IPS DF 19.7 (cell line): ENCODE measurements at places on chromosomes 2 and 18.
A peak's percentile ranks its signal among the peaks of the same experiment; 100 is the strongest.

- DNase-seq: no peak
Measured at GRCh38 chr2:188024811-188025210, 266.9 kb upstream of the GULP1 start.

- no peak for DNase-seq
Measured at GRCh38 chr2:84963692-84964405, 7.1 kb upstream of the KCMF1 start.

DNA sequence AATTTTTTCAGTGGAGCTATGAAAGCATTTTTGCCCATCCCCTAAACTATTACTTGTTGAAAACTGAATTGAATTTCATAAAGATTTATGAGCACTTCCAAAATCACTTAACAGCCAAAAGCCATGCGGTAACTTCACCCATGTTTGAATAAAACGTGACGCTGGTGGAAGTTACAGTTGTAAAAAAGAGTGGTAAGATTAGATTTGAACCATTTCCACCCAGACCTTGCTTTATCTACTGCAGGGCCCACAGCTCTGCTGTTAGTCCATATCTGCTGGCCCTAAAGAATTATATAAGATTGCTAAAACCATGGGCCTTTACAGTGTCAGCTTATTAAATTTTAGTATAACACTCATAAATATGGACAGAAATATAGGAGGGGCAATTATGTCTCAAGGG, 15.5 kb upstream of the ITGA4 start:
- DNase-seq: no peak

DNA sequence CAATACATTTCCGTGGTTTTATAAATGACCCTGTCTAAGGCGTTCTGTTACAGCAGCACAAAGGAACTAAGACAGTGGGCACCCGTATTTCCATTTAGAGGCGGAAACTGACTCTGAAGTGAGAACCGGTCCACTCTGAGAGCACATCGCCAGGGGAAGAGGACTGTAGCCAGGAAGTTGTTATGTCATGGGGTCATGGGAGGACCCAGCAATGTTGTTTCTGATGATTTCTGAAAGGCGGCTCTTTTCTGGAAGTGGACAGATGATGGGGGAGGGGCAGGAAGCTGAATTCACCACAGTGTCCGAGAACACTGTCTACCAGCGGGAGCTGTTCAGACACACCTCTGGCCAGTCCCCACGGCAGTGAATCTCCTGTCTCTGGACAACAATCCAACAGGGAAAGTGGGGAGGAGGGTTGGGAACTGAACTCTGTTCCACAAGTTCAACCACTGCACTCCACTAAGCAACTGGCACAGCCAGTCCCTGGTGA, 2.1 kb upstream of the LRRFIP1 start:
- DNase-seq: no peak

GRCh38 chr2:85873679-85874078, 15.1 kb downstream of the ST3GAL5 start:
- DNase-seq: no peak

- no peak for DNase-seq
Measured at GRCh38 chr2:226411727-226412360, 387.8 kb downstream of the IRS1 start.

DNA sequence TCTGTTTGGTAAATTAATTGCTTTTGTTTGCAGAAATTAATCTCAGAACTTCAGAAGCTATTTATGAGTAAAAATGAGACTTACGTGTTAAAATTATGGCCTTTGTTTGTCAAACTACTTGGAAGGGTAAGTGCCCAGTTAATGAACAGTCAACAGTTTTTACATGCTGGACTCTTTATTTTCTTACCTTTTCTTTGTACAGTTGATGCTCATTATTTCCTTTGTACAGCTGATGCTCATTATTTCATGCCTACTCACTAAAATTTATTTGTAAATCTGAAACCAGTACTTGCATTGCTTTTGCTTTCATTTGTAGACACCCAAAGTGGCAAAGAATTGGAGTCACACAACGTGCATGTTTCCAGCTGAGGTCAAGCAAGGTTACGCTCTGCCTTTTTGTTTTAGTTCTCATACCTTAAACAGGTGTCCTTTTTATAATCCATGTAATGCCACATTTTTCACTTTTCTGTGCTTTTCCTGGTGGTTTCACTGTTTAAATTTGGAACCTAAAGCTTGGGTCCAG, 13.3 kb downstream of the RIF1 start:
- no peak for DNase-seq

DNA sequence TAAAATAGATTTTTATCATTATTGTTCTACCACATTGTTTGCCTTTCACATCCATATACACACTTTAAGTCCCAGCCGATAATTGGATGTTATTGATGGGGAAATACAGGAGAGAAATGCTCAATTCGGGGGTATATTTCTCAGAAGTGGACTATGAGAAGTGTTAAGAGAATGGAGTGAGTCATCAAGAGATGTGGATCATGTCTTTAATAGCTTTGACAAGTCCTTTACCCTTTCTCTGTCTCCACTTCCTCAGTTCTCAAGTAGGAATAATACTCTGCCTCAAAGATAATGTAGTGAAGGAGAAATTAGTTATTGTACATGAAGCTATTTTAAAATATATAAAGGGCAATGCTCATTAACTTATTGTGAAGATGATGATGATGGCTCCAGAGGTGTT, 1017.6 kb upstream of the PIK3C3 start:
- no peak for DNase-seq

DNA sequence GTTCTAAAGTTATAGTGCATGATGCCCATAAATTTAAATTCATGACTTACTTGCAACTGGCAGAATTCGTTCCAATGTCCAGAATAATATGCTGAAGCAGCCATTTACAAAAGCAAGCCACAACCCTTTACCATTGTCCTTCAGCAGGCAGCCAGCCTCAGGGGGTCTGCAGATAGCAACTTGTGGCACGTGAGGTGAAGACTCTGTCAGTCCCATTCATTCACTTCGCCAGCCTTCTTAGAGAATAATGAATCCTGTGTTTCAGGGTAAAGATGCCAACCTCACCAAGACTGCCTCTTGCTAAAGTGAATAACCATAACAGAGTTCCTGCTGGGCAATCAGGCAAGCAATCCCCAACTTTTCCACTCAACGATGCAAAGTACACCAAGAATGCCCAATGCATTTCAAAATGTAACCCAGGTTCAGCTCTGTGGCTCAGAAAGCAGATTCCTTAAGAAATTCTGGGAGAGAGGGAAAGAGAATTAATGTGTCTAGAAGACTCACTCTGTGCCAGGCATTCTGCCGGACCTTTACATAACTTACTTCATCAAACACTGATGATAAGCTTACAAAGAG, 315.4 kb downstream of the NCKAP5 start:
- DNase-seq: no peak

DNA sequence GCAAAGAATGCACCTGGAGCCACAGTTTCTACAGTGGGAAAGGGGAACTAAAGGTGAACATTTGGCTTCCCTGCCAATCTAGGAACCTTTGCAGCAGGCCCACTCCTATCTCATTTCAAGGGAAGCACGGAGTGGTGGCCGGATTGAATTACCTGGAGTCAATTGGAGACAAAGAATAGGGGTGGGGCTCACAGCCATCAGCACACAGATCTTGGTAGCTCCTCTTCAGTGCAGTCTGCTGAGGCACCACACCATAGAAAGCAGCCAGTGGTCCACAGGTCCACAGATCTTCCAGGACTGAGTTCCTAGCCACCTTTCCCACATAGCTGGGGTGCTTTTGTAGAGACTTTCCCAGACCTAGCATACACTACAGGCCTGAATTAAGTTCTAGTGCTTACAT, 43.5 kb upstream of the NXPH2 start:
- DNase-seq: peak; percentile 45

GRCh38 chr2:24272161-24272802, 88.1 kb downstream of the ITSN2 start:
- no peak for DNase-seq

- no peak for DNase-seq
Measured at GRCh38 chr2:68487773-68488355, 20.5 kb downstream of the APLF start.
